ENCODE measurements at places on chromosomes 2 and 18.

DNA sequence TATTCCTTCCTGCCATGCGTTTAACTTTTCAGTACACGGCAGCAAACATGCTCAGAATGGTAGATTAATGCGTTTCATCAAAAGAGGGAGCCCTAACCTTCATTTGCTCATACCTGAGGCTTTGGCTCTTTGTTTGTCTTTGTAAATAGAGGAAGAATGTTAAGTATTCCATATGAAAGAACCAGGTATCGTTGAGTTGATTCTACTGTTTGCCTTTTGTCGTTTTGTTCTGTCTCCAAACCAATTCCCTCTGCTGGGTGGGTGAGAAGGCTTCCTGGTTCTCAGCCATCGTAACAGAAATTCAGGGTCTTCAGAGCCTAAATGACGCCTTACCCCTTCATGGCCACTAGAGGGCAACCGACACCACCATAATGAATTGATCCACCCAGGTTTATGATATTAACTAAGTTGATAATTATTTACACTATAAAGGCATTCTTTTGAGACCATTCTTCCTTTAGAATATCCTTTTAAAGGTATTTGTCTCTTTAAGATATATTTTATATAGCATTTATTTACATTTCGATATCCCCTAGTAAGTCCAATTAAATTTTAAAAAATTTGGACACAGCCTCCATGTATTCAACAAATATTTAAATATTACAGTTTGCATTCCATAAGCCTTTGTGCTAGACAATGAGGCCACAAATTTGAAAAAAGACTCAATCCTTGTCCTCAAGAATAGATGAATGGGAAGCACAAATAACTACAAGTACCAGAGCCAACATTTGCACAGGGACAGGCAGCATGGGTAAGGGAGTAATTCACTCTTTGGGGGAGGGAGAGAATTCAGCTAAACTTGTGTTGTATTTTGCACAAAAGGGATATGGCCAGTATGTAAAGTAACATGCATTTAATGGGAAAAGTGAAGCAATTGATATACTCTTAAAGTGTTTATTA, 48.1 kb downstream of the TIMM21 start:
- peak; percentile 34 for DNase-seq

DNA sequence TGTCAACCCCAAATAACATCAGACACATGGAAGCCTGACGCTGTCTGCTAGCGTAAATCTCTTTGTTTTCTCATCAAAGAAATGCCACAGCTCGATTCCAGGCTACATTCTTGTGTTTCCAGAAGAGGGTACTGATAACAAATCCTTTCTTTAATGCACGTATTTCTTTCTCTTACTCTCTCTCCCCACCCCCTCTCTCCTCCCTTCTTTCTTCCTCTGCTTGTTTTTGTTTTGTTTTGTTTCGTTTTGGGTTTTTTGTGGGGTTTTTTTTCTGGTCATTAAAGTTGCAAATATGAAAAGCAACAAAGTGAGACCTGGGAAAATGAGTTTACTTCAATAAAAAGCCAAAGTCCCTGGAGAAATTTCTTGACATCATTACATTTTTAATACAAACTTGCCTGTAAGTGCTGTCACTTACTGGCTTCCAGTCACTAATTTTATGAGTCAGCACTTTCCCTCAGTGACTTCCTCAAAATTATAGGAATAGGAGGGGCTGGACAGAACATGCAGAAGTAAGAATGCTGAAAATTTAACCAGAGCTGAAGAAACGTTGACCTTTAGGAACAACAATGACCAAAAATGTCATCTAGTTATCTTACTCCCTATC, 106.7 kb upstream of the NABP1 start:
- no peak for DNase-seq

DNA sequence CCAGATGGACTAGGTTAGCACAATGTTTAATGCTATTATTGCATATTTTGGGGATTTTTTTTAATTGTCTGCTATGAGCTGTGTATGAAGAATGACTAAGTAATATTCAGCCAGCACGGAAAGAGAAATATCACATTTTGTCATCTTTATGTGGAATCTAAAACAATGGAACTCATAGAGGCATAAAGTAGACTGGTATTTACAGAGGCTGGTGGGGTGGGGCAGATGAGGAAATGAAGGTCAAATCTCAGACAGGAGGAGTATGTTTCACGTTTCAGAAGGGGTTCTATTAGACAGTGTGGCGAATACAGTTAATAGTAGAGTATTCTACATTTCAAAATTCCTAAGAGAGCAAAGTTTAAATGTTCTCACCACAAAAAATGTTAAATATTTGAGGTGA, 4.7 kb downstream of the CDH19 start:
- no peak for DNase-seq

GRCh38 chr18:31250902-31251301, 67.1 kb upstream of the DSG1 start:
- no peak for DNase-seq

DNA sequence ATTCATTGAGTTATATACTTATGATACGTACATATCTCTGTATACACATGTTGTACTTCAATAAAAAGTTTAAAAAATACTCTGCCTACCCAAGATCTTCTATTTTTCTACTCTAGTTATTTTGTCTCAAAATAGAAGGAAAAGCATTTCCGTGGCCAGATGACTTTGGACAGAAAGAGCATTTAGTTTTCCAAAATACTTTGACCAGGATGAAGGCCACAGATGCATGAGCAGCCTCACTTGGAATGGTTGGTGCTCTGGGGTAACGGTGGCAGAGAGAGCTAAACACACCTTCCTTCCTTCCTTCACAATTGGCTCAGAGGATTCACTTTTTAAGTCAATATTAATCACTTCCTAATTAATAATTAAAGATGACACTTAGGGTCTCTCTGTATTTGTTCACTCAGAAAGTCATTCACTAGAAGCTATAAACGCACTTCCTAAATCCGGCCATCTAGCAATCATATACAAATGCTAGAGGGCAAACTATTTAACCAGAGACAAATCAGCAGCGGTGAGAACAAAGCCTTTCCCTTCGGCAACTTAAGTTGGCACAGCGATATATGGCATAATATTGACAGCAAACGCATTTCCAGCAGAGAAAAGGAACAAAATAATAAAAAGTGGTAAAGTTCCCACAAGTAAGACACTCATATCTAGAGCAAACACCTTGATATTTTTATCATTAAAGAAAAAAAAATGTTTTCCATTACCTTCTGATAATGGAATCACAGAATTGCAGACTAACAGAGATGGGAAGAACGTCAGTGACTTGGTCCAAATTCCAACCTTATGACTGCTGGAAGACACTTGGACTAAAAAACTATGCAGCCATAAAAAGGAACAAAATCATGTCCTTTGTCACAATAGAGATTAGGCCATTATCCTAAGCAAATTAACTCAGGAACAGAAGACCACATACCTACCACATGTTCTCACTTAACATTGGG, 55.9 kb upstream of the NARS1 start:
- no peak for DNase-seq

GRCh38 chr2:157786663-157787363, 89.3 kb downstream of the ACVR1 start:
- no peak for DNase-seq

- DNase-seq: no peak
These were observed 546.8 kb downstream of the TNS1 start for GRCh38 chr2:217456016-217456415.

GRCh38 chr2:70494293-70494886, 59.2 kb downstream of the TGFA start:
- no peak for DNase-seq

DNA sequence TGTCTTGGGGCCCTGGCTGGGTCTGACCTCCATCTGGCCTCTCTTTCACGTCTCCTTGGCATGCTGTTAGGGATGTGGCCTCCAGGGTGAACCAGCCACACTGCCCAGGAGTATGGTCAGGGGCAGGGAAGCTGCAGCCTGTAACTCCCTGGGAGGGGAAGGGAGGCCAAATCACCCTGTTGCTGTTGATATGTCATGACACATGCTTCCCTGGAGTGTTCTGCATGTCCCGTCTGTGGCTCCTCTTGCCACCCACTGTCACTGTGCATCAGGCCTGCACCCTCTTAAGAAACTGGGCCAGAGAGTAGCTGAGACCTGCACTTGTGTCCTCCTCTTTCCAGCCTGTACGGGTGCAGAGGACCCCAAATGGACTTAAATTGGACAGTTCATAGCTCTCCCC, 221.3 kb downstream of the FHOD3 start:
- no peak for DNase-seq

All from forelimb muscle (tissue), 1 donor.